ENCODE measurements at places on chromosomes 3 and 15.

DNA sequence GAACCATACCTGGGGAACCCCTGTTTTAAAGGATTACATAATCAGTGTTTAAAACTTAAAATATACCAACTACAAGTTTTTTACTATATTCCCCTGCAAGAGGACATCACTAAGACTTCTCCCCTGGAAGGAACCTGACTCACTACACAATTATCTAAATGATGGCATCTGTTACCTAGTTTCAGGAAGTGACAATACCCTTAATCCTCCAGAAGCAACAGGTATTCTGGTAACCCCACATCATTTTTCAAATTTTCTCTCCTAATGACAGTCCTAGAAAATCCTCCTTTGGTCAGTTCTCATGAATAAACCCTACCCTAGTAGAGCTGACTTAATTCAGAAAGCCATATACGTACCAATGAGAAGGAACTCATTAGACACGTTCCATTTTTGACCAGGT, 78.4 kb downstream of the RFX7 start:
- no peak for DNase-seq

DNA sequence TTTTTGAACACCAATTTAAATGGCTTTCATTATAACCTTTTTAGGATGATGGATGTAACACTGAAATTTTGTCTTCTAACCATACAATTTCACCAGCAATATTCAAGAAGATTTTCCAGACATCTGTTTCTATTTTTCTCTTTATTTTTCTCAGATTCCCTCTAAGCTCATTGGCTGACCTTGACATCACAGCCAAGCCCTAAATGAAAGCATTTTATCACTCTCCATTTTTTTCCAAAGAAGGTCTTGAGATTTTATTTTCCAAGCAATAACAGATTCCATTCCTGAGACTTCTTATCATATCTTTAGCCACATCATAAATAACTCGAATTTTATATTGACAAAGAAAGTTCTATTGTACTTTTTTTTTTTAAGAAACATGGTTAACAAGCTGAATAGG, 392.6 kb upstream of the THBS1 start:
- no peak for DNase-seq

DNA sequence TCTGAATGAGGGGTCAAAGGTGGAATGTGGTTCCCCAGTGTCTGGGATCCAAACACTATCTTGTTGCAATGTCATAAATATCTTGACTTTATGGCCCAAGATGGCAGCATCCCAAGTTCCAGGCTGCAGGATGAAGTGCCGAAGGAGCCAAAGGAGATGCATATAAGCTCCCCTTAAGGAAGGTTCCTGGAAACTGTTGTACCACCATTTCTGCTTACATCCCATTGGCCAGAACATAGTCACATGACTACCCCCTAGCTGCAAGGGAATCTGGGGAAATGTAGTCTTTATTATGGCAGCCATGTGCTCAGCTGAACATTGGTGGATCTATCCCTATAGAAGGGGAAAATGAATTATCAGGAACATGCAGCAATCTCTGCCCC, 54.3 kb downstream of the BDH1 start:
- no peak for DNase-seq

DNA sequence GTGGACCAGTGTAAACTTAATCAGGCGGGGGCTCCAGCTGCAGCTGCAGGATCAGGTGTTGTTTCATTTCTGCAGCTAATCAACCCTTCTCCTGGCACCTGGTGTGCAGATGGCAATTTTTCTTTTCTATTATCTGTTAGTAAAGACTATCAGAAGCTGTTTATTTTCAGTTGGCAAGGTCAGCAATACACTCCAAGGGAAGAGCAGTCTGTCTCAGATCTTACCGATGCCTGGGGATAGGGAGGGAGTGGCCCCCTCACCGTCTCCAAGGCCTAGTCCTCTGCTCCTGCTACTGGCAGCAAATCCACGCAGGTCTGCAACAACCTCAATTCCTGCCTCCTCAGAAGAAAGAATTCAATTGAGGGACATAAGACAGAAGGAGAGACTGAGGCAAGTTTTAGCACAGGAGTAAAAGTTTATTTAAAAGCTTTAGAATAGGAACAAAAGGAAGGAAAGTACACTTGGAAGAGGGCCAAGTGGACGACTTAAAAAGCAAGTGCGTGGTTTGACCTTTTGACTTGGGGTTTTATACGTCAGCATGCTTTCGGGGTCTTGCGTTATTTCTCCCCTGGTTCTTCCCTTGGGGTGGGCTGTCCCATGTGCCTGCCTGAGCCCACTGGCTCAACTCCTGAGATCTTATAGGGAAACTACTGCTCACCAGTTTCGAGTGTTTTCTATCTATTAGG, 9.2 kb downstream of the CCRL2 start:
- no peak for DNase-seq

DNA sequence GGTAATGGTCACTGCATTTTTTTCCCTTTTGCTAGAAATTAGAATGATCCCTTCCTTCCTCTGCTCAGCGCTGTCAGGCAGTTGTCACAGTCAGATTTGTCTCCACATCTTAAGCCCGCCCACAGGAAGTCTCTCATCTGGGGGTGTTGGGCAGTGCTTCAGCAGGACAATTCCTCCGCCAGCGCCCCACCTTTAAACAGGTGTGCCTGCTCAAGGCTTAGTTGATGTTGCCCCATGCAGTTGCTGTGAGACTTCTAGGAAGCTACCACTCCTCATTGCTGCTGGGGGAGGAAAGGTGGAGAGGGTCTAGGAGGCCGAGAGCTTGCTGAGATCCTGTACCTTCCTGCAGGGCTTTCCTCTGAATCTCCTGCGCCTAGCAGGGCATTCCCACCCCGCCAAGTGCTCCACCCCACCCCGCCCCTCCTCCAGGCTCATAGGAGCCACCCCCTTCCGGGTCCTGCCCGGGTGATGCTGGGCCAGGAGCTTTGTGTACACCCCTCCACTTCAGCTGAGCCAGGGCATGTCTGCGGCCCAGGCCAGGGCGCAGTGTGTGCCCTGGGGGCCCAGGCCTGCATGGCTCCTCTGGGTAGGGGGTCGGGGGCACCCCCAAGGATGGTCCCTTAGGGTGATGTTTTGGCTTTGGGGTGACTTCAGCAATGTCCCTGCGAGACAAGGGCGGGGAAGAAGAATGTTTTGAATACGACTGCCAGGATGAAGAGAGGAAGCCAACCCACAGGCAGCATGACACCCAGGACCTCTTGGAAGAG, 68.7 kb downstream of the TRAK1 start:
- peak; percentile 33 for DNase-seq

DNA sequence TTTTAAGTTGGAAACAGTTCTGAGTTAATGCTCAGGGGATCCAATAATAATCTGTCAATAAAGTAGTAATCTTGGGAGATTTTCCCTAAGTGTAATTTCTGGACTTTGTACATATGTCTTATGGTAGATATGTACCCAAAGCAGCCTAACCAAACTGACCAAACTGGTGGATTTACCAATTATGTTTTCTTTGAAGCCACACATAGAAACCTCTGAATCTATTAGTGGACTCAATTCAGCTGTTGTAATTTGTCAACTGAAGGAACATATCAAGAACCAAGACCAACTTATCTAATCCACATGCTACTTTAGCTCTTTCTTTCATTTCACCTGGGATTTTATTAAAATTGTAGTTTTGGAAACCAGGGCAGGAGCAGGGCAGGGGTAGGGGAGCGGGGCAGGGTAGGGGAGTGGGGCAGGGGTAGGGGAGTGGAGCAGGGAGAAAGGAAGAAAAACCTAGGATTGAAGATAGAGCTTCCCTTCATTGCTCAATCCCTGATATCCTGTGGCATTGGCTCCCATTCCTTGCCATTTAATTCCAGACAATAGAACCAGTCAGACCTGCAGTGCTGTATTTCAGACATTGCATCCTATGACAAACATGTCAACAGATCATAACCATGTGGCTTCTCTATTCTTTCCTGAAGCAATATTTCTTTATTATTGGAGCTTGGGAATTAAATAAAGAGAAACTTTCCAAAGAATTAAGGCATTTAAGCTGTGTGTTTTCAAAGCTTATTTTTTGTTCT, 101.8 kb downstream of the NFKBIZ start:
- DNase-seq: no peak

GRCh38 chr3:187288131-187288854, 3.2 kb downstream of the MASP1 start:
- DNase-seq: no peak

DNA sequence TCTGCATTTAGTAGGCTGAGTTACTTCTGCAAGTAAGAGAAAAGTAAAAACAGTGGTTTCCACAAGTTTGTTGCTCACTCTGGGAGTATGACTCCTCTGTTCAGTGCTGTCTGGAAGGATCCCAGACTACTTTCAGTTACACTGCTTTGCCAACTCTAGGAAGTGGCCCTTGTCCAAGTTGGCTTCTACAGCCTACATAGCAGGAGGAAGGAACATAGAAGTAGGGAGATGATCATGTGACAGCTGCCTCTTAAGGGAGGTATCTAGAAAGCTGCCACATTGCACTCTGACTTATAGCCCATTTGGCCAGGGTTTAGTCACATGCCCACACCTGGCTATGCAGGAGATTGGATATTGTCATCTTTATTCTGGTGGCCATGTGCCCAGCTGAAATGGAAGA, 298.1 kb downstream of the NSUN3 start:
- no peak for DNase-seq

DNA sequence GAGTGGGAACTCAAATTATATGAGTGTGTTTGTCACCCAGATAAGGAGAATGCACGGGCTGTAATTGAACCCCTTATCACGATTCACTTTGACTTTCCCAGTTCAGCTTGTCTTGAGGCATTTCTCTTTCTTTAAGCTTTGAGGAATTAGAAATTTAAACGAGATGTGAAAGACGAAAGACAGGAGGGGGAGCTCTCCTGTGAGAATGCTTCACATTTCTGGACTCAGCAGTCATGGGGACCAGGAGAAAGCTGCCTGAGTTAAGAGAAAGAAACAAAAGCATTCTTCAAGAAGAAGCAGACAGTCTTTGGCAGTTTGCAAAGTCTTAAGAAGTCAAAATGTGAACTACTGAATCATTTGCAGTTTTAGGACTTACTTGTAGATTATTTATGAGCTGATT, 205.6 kb downstream of the NECTIN3 start:
- DNase-seq: no peak

- DNase-seq: no peak
Observed at GRCh38 chr3:134864636-134865035, 69.6 kb downstream of the EPHB1 start.

DNA sequence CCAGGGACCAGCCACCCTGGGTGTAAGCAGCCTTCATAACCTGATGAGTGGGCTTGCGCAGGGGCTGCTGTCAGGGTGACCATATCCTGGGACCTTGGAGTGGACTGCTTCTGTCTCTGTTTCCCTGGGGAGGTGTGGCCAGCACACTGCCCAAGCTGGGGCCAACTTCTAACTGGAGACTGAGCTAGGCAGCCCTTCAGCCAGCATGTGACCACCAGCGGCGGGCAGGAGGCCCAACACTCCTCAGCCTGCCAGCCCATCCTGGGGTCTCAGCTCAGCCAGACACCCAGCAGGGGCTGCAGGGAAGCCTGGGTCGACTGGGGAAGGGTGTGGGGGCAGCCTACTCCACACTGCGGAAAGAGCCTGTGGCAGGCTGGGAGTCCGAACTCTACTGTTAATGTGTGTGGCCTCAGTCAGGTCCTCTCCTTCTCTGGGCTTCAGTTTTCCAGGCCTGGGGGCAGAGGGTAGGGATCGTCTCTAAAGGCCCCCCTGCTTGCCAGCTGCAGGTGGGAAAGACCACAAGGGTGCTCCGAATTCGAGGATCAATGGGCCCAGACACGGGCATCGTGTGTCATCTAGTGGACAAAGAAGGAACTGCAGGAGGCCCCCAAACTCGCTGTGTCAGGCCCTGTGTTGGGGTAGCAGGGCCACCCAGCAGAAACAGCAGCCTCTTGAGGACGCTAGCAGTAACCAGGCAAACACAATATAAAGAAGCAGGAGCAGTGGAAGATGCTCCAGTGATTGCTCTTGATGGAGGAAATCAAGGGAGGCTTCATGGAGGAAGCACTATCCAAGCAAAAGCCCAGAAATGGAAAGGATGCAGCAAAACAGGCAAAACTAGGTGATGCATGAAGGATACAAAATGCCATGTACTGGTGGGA, 2.0 kb upstream of the SEMA3G start:
- peak; percentile 76 for DNase-seq

DNA sequence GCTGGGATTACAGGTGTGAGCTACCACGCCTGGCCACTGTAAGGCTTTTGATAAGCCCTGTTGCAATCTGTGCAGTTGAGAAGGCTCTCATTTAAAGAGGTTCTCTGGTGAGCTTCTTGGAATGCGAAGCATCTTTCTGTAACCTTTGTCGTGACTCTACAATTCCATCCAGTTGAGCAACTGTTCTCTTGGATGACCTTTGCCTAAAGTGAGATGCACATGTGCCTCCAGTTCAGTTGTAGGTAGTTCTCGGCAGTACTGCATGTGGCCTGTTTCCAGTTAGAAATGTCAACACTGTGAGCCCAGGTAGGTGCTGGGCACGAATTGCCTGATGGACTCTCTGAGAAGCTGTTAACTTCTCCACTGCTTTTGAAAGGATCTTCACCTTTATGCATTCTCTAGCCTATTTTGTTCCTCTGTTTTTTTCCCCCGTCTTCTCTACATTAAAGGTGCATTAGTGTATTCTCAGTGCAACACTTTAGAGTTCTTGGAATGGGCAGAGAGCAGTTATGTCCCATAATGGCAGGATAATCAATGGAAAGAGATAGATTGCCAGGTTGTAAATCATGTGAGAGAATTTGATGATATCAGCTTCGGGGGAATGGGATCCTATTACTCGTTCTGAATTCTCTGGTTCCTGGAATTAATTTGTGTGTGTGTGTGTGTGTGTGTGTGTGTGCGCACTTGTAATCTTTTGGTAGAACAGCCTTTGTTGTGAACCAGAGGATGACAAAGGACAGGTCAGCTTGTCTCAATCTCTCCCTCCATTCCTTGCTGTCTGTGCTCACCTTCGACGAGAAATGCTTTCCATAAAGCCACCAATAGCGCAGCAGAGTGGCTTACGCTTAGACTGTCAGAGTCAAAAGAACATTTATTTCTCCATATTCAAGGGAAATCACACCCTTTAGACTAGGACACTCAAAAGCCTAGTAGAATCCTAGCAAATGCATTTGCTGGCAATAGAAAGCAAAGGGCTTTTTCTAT, 51.1 kb downstream of the PTPRG start:
- DNase-seq: no peak

- no peak for DNase-seq
Observed at GRCh38 chr3:14523792-14524191, 16.4 kb downstream of the GRIP2 start.

DNA sequence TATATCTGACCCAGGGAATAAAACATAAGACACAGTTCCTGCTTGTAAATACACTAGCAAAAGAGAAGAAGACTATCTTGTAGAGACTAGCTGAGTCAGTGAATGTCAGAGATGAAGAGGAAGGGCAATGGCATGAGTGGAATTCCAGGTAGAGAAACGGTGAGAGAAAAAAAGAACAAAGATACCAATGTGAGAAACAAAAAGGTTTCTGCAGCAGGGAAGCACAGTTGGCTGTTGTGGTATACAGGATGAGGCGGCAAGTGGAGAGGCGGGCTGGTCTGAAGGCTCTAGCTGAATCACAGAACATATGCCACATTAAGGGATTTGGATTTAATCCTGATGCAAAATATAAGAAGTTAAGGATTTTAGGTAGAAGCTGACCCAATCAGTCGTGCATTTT, 17.1 kb upstream of the TASOR start:
- no peak for DNase-seq

GRCh38 chr3:99772171-99772570, 45.5 kb upstream of the CMSS1 start:
- DNase-seq: no peak
